ENCODE measurements at places on chromosomes 5 and 9. TPM values are rescaled to one million over a fixed set of nuclear protein-coding genes. Genes with fewer than 3 reads are reported as not detected.

The SLC6A3 gene
- 0.05 TPM for total RNA-seq

The GZMA gene
- total RNA-seq = not detected

DNA sequence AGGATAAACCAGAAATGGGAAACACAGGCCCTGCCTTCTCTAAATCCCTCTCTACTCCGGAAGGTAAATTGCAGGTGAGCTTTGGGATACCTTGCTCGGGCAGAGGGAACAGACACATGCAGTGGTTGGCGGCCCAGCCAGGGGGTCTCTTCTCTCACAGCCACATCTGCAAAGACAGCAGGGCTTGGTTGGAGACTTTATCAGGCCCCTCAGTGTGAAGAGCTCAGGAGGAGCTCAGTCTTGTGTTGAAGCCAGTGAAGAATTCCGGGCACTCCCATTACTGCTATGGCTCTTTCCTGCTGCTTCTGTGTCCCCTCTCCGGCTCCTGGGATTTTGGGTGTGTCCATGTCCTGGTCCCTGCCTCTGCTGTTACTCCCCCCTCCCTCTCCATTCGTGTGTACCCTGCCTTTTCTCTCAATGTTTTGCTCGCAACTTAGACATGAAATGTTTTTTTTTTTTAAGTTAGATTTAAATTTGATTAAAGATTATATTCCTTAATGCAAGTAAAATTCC lies 99.8 kb downstream of the TRIO start:
- no peak for DNase-seq

DNA sequence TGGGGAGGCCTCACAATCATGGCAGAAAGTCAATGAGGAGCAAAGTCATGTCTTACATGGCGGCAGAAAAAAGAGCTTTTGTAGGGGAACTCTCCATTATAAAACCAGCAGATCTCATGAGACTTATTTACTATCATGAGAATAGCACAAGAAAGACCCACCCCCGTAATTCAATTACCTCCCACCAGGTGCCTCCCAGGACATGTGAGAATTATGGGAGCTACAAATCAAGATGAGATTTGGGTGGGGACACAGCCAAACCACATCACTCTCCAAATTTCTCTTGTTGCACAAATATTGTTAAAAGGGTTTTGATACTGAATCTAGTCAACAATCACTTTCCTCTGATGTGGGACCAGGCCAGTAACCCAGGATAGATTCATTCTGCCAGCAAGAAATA lies 1176.1 kb downstream of the CDH9 start:
- DNase-seq = no peak

- DNase-seq = no peak
Observed at GRCh38 chr5:95887977-95888376, 65.5 kb upstream of the GLRX start.

GRCh38 chr5:10278658-10279279 lies 28.7 kb downstream of the CCT5 start:
- DNase-seq = no peak

The MEGF10 gene
- not detected for total RNA-seq

DNA sequence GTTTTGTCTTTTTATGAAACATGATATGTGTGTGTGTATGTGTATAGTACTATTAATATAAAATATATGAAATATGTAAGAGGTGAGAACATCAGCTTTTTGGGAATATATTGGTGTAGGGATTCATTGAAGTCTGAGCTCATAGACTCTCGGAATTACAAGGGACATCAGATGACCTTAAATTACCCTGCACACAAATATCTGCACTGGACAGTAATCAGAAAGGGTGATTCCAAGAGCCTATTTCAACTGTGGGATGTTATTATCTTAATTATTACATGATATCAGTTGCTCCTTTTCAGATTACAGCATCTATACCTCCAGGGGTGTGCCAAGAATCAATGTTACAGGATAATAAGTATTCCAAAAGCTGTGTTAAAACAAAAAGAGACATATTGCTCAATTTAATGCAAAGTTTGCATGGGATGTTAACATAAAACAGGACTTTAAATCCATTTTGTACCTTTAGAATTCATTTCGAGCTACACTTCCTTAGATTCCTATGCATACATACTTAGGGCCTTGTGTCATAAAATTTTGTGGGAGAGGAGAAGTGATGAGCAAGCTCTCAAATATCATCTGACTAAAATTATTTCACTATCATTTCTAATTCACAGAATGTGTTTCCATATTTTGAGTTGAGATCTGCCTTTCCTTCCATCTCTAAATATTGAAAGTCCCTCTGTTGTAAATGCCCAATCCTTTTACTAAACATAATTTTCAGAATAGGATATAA lies 365.2 kb downstream of the BRINP1 start:
- no peak for DNase-seq

- DNase-seq = no peak
Observed at GRCh38 chr5:99010294-99010693, 81.5 kb upstream of the CHD1 start.

DNA sequence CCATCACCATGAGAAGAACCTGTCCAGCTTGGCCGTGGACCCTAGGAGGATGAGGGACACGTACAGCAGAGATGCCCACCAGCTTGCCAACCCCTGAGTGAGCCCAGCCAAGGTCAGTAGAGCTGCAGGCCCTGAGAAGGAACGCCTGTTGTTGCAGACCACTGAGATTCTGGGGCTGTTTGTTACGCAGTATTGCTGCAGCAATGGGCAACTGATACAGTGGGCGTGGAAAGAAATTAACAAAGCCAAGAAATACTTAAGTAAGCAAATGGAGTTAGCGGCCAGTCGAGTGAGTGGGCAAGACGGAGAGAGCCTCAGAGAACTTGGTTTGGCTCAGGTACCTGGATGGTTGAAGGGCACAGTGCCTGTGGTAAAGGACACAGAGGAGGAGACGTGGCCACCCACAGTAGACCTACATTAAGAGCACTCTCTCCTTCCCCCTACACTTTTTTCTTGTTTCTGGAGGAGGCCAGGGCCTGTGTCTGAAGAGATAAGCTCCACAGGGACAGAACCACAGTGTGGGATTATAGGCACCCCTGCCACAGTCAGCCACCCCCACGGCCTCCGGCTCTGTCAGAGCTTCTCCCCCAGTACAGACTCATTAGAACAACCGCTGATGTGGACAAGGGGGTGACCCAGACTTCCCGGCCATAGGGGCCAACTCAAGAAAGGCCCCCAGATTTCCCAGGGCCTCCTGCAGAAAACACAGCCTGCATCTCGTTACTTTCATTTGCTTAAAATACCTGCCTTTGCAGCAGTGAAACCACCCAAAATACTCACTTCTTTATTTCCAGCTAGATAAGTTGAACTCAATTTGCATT lies 40.1 kb upstream of the GRHPR start:
- DNase-seq = no peak

The CTNND2 gene
- total RNA-seq = 1.0 TPM

GRCh38 chr9:80605793-80606192 lies 1034.0 kb downstream of the TLE4 start:
- no peak for DNase-seq

DNA sequence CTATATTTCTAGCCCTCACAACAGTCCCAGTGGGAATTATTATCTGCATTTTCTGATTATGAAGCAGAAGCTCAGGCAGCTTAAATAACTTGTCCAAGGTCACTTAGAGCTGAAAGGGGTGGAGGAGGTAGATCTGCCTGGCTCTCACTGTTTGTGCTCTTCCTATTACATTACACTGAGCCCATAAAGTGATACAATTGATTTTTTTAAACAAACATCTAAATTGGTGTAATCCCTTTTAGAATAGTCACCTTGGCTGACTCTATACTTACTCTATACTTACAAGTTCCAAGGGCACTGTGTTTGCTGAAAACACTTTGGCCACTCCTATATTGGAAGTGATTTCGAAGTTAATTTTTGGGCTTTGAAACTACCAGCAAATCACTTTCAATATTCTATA lies 144.7 kb downstream of the APBA1 start:
- no peak for DNase-seq

DNA sequence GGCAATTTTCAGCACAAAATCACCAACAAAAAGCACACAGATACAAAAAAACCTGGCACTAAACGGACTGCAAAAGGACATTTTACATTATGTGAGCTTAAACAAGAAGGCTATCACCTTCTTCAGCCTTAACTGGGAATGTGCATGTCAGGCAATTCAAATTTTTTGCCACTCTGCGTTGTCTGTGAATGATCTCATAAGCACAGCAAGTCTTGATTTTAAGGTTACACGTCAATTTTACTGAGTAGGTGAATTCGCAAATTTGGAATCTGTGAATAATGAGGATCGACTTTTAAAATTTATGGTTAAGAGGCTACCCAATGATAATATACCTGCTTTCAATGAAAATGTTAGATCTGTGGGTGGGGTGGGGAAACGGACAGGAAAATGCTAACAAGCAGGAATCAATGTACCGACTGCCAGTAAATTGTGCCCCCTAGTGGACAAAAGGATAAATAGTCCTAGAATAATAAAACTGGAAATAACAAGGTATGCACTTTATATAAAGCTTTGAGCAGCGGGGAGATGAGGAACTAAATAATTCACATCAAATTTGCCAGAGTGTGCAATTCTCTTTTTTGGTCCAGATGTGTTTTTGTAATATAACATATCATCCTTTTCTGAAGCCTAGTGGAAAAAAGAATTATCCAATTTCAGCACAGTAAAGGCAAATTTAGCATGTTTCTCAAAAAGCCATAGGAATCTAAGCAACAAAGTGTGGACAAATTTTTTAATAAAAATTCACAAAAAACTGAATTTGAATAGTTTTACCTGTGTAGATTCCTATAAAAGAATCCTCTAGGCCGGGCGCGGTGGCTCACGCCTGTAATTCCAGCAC lies 20.5 kb downstream of the EQTN start:
- peak; percentile 10 for DNase-seq

DNA sequence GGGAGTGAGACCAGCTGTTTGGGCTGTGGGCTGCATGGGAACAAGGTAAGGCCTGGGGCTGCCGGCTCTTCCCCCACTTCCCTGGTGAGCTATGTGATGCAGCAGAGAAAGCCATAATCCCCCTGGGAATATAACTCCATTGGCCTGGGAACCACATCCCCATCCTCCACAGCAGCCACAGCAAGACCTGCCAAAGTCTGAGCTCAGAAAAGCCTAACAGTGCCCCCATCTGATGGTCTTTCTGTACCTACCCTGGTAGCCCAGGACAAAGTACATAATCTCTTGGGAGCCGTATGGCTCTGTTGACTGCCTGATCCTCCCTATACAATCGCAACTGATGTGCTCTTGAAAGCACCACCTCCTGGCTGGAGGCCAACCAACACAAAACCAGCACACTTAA lies 432.6 kb downstream of the CDH18 start:
- no peak for DNase-seq

- DNase-seq = no peak
Observed at GRCh38 chr5:9533562-9534364, 12.1 kb downstream of the SEMA5A start.

The LAMC3 gene
- total RNA-seq = 16.4 TPM

The ITK gene
- 0.26 TPM for total RNA-seq

The RGS14 gene
- 13.5 TPM for total RNA-seq

The PCDHA10 gene
- 0.33 TPM for total RNA-seq
